ENCODE measurements at places on chromosomes 1 and 21.
A peak's percentile ranks its signal among the peaks of the same experiment; 100 is the strongest.

- no peak for DNase-seq
These were observed 58.2 kb downstream of the ETS2 start for GRCh38 chr21:38863843-38864363.

DNA sequence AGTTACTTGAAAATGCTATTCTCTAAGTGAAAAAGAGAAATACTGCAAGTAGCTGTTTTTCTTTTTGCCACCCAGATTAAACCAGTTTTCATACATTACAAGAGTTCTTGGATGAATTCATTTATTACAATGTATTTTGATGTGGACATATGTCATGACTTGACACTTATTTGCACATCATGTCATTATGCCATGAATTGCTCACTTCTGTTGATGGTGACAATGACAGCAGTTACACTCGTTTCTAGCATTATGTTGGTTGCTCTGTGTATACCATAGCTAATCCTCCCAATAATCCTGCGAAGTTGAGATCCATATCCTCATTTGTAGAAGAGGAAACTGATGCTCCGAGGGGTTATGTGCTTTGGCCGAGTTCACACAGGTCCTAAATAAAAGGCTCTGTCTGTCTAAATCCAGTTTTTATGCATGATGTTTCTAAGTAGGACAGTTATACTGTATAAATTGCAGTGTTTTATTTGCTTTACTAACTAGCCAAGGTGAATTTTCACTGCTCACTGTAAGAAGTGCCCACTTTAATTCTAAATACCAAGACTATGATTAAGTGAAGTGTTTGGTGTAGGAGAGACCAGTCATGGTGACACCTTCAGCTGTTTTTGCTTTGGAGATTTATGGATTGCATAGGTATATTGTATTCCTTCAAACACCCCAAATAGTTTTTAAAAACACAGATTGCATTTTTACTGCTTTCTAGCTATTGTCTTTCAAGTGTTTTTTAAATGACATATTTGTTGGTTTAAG lies 56.7 kb downstream of the PRDM2 start:
- DNase-seq, result no peak

- no peak for DNase-seq
These were observed 76.9 kb upstream of the LYST start for GRCh38 chr1:235943581-235944114.

DNA sequence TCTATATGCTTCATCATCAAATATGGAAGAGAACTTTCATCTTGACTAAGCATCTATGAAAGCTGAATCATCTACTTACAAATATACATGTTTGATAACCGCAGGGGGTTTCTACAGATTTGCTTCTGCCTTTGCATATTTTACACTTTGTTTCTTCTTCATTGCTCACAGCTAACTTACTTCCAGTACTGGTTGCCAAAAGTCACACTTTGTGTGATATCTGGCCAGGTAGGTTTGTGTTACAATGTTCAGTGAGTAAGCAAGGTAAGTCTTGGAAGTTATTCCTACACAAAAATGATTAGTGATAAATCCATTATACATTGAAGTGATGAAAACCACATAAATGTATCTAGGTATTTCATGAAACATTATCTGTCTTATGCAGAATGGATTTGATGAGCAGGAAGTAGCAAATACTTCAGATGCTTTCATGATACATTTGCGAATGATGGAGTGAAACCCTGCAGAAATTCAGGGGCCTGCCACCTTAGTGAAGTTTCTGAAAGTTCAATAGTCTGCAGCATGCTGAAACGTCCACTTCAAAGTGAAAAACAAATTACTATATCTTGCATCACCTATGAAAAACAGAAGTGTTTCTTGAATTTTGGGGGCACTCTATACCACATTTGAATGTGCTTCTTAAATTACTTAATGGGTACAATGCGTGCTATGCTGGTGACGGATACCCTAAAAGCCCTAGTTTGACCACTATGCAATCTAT lies 187.3 kb downstream of the ATP6V1G3 start:
- no peak for DNase-seq

GRCh38 chr1:47931395-47931794 lies 65.8 kb downstream of the TRABD2B start:
- DNase-seq, result peak; percentile 45

DNA sequence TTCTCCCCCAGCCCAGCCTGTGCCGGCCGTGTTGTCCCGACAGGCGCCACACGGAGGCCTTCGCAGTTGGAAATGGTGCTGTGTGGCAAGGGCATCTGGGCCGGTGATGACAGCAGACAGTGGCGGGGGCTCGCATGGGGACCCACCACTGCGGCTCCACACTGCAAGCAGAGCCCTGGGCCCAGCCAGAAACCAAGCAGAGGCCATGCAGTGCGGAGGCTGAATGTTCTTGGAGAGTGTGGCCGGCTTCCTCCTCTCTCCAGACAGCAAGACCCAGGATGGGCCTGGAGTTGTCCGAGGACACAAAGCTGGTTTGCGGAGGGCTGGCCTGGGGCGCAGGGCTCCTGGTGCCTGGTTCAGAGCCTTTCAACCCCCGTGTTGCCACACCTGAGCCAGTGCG lies 104.6 kb downstream of the SIK1 start:
- DNase-seq, result no peak

DNA sequence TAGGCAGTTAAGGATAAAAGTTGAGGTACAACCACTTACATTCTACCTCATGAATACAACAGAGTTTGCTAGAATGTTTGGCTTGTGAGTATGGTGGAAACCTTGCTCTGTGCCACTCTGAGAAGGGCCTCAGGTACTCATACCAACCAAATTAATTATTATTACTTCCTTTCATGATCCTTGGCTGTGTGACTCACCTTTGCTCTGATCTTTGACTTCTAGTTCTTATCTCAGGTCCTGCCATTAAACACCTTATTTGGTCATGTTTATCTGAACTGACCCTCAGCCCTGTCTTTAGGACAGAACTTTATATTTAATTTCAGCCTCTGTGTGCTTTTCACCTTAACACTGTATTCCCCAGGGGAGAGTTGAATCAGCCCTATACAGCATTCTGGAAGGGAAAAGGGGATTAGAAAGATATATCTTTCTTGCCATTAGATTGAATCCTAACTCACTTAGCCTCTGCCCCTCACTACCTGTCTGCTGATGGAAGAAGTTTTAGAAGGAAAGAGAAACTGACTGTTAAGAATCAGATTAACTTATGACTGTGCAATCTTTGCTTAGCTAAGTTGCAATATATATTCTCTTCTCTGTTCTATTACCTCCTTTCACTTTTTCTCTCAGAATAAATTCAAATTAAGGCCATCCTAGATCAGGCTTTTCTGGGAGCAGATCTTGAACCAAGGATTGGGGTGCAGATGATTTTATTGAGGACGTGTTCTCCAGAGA lies 260.4 kb upstream of the DPYD start:
- DNase-seq, result no peak

DNA sequence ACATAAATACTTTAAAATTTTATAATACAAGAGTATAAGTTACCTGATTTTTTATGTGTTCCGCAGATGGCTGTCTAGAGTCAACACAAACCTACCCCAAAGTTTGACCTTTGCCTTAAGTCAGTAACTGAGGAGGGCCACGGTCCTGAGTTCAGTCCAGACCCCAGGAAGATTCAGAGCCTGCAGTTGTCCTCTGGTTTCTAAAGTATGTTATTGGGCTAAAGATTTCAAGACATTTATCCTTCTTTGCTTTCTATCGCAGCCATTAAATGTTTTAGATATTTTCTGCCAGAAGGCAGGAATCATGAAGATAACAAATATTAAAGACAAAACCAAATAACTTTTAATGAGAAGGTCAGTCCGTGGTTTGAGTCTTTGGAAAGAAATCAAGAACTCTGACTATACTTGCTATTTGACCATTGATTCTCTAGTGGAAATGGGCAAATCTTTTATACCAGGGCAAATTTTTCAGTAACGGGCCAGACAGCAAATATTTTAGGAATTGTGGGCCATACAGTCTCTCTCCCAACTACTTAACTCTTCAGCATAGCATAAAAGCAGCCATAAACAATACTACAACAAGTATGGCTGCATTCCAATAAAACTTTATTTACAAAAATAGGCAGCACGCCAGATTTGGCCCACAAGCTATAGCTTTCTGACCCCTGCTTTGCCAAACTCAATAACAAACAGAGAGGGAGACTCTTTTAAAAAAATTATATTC lies 38.0 kb upstream of the HAO2 start:
- no peak for DNase-seq

DNA sequence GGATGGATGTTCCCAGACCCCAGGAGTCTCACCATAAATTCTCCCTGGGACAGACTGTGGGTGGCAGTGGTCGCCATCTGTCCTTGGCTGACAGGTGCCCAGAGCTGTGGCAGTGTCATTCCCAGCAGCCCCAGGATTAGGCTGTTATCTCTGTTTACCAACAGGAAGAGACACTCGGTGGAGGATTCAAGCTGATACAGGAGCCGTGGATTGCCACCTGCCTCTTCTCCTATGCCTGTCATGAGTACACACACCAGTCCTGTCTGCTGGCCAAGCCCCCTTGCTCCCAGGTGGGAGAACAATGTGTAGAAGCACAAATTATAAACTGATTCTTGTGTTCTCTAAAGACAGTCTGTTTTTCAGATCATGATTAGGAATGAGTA lies 152.6 kb downstream of the ETS2 start:
- peak; percentile 18 for DNase-seq

- no peak for DNase-seq
These were observed 46.4 kb upstream of the RGS21 start for GRCh38 chr1:192270398-192270797.

- DNase-seq, result peak; percentile 37
These were observed 7.9 kb downstream of the CSTB start for GRCh38 chr21:43767984-43768867.

DNA sequence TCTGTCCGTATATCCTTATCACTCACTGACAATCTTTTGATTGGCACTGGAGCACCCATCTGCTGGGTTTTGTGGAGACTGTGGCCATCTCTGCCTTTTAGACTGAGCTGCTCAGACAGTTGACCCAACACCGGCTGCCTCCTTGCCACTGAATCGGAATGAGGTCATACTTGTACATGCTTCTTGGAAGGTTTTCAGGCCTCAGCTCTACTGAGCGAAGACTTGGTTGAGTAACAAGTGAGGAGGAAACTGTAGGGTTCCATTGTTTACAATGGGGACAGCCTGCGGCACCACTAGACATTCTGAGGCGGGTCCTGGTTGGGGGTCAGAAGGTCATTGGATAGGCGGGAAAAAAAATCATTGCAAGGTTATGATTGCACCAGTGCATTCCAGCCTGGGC lies 320.3 kb downstream of the KIF26B start:
- DNase-seq, result no peak
